ENCODE measurements at places on chromosomes 2 and 18.

- no peak for DNase-seq
Measured at GRCh38 chr2:64929333-64929732, 59.9 kb upstream of the SLC1A4 start.

DNA sequence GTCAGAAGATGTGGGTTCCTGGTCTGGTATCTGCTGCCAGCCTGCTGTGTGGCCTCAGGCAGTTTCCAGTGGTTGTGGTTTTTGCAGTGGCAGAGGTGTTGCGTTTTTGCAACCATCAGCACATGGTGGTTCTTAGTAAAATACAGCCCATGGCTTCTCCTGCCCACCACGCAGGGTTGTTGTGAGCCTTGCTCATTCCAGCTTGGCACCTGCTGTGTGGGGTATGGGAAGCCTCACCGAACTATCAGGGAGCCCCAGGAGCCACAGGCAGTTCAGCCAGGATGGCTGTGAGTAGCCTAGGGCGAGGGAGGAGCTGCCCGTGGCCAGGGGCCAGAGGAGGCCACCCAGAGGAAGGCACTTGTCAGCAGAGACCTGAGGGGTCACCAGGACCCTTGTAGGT, 9.8 kb downstream of the ARID5A start:
- DNase-seq = no peak

DNA sequence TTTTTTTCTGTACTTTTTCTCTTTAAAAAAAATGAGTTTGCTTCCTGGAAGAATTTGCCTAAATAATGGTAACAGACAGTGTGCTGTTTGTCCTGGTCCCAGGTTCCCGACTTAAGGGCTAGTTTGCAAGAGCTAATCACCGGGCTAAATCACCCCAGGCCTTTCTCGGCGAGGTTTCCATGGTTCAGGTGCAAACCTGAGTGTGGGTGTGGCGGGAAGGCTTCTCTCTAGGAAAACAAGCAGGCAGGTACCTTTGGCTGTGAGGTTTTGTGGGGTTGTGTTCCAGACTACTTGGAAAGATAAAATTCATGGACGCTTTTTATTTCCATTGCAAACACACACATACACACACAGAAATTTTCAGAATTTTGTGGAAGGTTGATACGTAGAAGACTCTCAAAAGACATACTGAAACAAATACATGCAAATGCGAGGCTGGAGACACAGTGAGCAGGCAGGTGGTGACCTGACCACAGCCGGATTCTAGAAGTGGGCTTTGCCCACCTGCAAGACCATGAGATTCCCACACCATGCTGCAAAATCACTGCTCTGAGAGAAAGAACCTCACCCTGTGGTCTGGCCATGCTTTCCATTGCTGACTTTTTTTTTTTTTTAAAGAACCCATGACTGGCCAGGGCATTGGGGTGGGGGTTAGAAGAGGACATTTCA, 815 bp downstream of the CNDP1 start:
- DNase-seq = no peak

GRCh38 chr2:44079686-44080085, 83.9 kb upstream of the LRPPRC start:
- no peak for DNase-seq

DNA sequence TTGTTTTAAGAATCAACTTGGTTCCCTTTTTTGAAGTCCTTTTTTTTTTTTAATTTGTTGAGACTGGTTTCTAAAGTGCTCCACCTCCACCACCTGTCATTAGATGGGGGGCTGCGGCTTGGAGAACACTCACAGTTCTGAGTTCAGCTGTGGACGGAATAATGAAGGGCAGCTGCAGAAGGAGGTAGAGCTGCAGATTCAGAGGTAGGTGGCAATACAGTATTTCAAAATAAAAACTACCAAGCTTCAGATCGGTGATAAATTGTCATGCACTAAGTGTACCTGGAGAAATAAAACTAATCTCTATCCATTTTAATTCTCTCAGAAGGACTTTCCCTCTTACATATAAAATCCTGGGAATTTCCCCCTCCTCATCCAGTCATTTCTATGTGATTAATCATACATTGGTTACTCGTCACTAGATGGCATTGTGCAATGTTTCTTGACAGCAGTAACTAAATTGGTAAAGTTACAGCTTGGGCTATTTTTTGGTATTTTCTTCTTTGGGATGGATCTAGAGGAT, 81.1 kb upstream of the SLC39A10 start:
- DNase-seq = peak; percentile 67
